CD4-positive, alpha-beta memory T cell (primary cell): ENCODE measurements at places on chromosomes 1 and 21. TPM values are rescaled to one million over a fixed set of nuclear protein-coding genes. Genes with fewer than 3 reads are reported as not detected.

DNA sequence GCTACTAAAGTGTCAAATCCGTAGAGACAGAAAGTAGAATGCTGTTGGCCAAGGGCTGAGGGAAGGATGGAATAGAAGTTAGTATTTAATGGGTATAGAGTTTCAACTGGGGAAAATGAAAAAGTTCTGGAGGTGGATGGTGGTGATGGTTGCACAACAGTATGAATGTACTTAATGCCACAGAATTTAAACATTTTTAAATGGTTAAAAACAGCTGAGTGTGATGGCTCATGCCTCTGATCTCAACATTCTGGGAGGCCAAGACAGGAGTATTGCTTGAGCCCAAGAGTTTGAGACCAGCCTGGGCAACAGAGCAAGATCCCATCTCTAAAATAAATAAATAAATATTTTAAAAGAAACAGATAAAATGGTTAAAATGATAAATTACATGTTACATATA is 44.5 kb downstream of the PIK3R3 start:
- DNase-seq: no peak

GRCh38 chr1:218281285-218281684 is 3.8 kb upstream of the RRP15 start:
- DNase-seq: no peak

GRCh38 chr1:226631229-226632000 is 82.9 kb downstream of the STUM start:
- DNase-seq: no peak

- peak; percentile 33 for DNase-seq
These were observed 2.3 kb downstream of the IL6R start for GRCh38 chr1:154407198-154408091.

DNA sequence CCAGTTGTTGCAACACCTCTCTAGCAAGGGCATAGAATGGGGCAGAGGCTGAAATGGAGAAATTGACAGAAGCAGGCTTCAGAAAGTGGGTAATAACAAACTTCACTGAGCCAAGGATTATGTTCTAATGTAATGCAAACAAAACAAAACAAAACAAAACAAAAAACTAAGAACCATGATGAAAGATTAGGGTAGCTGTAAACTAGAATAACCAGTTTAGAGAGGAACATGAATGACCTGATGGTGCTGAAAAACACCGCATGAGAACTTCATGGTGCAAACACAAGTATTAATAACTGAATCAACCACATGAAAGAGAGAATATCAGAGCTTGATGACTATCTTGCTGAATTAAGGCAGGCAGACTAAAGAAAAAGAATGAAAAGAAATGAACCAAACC is 1707.7 kb downstream of the BRINP3 start:
- DNase-seq: no peak

GRCh38 chr21:14114251-14114650 is 96.5 kb downstream of the LIPI start:
- no peak for DNase-seq

- no peak for DNase-seq
These were observed 168.1 kb downstream of the AMY1C start for GRCh38 chr1:103917795-103918194.

DNA sequence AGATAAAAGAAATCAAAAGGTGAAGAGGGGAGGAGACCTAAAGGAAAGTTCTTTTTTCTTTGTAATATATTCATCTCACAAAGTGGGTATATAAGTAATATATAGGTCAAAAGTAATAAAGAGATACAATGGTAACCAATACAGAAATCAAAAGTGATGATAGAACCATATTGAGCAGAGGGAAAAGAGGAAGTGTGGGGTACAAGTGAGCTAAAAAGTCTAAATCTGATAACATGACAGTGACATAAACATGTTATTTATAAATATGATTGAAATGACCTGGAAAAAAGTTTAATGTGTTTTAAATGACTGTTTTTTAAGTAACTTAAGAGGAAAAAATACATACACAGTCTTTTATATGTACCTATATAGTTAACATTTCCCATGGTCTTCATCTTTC is 70.5 kb downstream of the MRPL39 start:
- DNase-seq: no peak

- no peak for DNase-seq
These were observed 33.1 kb upstream of the C1orf146 start for GRCh38 chr1:92184632-92185031.

DNA sequence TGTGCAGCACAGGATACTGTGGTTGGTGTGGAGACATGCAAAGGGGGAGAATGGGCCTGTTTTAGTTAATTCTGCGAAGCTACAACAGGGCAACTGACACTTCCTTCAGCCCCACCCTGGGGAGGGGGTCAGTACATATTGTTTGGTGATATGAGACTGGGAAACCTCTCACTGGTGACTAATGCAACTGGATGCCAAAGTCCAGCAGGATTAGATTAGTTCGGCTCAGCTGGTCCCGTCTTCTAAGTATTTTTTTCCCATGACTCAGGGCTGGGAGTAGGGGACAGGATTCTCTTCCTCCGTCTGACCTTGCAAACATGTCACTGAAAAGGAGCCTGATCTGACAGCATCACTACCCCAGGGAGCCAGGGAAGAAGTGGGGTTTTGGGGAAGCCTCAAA is 43.0 kb downstream of the PLXNA2 start:
- no peak for DNase-seq

- DNase-seq: no peak
These were observed 104.3 kb downstream of the PAPPA2 start for GRCh38 chr1:176567190-176567794.

DNA sequence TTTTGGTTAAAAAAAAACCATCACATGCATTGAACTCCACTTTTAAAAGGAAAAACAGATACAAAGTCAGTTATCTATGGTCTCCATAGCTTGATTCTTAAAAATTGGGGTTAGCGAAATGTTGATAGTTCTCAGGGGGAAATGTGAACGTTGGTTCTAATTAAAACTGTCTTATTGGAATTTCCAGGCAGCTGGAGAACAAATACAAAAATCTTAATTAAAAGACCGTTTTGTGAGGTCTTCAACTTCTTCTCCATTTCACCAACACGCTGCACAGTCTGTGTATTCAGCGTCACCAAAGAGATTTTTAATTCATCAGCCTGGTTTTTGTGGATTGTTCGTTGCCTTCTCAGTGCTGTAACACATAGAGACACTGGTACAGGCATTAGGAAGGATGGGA is 99.3 kb upstream of the COA6 start:
- no peak for DNase-seq

DNA sequence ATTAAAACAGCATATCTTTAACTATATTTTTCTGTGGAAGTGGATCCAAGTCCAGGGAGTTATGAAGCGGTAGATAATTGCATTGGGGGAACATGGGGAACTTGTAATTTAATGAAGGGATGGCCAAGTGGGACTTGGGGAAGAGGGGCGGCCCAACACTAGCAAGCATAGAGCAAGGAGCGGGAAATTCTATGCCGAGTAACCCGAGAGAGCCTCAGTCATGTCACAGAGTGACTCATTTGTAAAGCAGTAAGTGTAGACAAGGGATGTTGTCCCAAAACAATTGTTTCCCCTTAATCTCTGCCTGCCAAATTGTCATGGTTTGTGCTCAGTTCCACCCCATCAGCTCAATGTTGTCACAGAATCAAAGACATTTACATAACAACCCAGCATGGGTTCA is 620.1 kb downstream of the AJAP1 start:
- DNase-seq: no peak

DNA sequence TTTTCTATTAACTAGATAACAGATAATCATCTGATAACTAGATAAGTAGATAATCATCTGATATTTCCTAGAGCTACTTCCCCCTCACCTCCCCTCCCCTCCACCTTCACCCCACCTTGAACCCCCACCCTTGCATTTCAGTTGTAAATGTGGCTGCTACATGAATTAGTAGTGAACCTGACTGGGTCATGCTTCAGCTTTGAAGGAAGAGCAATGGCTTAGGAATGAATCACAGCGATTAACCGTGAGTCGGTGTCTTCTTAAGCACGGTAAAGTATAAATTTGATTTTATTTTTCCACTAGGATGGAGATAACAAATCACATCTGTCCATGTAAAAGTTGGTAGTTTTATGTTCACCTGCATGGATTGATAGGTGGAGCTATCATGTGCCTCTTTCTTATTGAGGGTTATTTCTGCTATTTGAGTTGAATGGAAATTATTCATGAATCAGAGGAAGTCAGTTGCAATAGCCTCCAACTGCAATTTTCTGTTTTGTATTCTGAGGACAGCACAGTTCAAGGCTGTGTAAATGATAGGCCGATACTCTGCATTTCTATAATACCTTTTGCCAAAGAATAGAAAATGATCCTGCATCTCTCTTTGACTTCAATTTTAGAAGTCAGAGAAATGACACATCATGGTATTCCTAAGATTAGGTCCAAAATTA is 235.0 kb downstream of the PTGER3 start:
- DNase-seq: no peak

DNA sequence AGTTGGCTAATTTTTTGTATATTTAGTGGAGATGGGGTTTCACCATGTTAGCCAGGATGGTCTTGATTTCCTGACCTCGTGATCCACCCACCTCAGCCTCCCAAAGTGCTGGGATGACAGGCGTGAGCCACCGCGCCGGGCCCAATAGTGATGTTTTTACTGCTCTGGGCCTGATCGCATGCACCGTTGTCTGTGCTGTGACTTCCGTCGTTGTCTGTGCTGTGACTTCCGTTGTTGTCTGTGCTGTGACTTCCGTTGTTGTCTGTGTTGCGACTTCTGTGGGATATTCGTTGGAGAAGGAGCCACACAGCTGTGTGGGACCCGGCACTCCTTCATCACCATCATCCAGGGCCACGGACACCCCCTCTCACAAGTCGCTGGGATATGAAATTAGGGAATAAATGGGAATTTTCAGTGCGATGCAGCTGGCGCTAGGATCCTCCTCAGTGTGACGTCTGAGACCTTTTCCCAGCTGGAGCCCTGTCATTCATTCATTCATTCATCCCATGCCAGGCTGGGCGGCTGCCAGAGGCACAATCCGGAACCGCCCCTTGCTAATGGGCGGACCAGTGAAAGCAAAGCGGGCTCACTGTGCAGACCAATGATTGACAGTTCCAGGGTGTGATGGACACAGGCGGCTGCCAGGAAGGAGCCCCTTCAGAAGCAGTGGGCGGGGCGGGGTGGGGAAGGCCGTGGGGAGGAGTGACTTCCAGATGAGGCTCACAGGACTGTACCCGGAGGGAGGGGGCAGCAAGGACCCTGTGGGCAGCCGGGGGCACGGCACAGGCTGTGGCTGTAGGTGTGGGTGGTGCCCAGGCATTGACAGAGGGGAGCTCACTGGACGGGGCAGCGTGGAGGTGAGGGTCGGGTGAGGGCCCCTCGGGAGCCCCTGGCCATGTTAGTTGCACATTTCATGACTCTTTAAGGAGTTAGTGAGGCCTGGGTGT is 48.9 kb downstream of the PRKCZ start:
- DNase-seq: no peak

GRCh38 chr1:64986903-64987871 is 20.8 kb upstream of the JAK1 start:
- no peak for DNase-seq

DNA sequence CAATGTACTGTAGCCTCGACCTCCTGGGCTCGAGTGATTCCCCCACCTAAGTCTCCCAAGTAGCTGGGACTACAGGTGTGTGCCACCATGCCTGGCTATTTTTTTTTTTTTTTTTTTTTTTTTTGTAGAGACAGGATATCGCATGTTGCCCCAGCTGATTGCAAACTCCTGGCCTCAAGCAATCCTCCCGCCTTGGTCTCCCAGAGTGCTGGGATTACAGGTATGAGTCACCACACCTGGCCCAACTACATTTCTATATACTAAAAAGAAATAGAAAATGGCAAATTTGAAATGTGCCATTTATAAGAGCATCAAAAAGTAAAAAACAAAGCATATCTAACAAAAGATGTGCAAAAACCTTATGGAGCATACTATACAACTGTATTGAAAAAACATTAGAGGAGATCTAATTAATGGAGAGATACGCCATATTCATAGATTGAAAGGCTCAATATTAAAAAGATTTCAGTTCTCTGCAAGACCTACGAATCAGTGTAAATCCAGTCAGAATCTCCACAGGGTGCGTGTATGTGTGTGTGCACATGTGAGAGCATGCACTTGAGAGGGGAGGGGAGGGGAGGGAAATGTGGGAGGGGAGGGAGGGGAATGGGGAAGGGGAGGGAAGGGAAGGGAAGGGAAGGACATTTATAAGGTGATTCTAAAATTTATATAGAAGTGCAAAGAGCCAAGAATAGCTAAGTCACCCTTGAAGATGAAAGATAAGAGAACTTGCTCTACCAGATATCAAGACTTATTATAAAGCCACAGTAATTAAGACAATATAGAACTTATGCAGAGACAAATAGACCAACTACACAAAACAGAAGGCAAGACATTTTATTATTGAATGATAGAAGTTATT is 15.5 kb upstream of the PADI4 start:
- no peak for DNase-seq

- DNase-seq: no peak
These were observed 26.6 kb downstream of the AK4 start for GRCh38 chr1:65174585-65174984.

GRCh38 chr21:25903607-25904006 is 168.8 kb downstream of the GABPA start:
- no peak for DNase-seq

GRCh38 chr21:15943009-15943666 is 213.4 kb downstream of the USP25 start:
- DNase-seq: no peak

DNA sequence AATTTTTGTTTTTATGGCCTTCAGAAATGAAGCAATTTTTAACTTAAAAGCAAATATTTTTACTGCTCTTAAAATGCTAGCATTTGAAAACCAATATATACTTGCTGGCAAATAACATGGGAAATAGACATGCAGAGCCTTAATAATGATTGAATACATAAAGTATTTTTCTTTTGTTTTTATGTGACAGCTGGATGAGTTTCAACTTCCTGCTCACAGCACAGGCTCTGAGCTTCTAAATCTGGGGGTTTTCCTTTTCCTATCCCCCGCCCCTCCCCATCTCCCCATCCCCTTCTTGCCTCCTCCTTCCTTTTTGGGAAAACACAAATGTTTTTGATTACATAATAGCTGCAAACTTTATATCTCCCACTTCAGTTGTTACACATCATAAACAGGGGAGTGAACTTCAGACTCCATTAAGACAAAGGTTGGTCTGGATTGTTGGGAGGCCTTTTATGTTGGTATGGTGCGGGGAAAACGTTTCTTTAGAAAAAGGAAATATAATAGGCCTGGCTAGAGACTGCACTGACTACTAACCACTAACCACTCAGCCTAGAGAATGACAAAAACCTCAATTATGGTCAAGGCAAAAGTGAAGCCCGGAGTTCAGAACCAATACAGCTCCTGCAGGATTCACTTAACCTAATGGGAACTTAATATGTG is 116.1 kb upstream of the GORAB start:
- DNase-seq: no peak

GRCh38 chr1:51238034-51238403 is 1.9 kb downstream of the RNF11 start:
- DNase-seq: no peak

GRCh38 chr1:206708058-206708457 is 23.4 kb downstream of the MAPKAPK2 start:
- DNase-seq: no peak

- DNase-seq: no peak
These were observed 9.8 kb upstream of the RAB42 start for GRCh38 chr1:28582248-28582615.

The IQGAP3 gene
- not detected for total RNA-seq

The BEND5 gene
- total RNA-seq: 1.2 TPM

The HHIPL2 gene
- 0.75 TPM for total RNA-seq

The HTR6 gene
- 0.44 TPM for total RNA-seq

The NRIP1 gene
- total RNA-seq: 24.5 TPM

The SH3BGR gene
- total RNA-seq: 0.58 TPM

The VANGL2 gene
- not detected for total RNA-seq

The TSPAN1 gene
- not detected for total RNA-seq

The SNRNP40 gene
- total RNA-seq: 58.7 TPM

The EVI5 gene
- 1.7 TPM for total RNA-seq
